Activated T-cell treated with anti-CD3 and anti-CD28 coated beads, Interleukin-2, amount 50 U/mL, for 4 hours (primary cell): ENCODE measurements at places on chromosomes 5 and 9. TPM values are rescaled to one million over a fixed set of nuclear protein-coding genes. Genes with fewer than 3 reads are reported as not detected.

PAM gene
- 56.2 TPM for total RNA-seq

CCDC171 gene
- 0.73 TPM for total RNA-seq

DNA sequence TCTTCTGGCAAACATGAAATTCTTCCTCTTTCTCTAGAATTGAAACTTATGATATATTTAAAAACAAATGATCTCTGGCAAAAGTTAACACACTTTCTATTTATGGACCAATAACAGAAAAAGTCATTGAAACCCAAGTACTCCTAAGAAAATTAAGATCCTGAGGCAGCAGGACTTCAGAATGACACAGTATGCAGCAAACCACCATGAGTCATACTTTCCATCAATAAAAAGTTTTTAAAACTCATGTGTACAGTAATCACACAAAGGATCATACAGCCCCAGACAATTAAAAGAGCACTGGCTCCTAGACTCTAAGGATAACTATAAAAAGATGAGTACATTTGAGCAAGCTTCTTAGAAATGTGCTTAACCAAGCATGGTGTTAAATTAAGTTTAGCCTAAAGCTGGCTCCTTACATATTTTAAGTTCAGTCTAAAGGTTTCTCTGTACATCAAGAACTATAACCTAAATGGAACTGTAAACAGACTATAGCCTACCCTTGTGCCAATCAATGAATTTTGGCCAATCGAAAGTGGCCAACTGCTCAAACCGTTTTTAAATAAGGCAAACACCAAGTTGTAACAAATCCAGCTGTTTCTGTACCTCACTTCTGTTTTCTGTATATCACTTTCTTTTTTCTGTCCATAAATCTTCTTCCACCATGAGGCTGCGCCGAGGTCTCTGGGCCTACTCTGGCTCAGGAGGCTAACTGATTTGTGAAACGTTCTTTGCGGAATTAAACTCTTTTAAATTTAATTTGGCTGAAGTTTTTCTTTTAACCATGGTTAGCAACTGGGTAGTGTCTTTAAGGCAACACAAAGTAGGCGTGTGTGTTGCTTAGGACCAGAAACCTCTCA is 232.1 kb upstream of the PIK3R1 start:
- no peak for DNase-seq

DNA sequence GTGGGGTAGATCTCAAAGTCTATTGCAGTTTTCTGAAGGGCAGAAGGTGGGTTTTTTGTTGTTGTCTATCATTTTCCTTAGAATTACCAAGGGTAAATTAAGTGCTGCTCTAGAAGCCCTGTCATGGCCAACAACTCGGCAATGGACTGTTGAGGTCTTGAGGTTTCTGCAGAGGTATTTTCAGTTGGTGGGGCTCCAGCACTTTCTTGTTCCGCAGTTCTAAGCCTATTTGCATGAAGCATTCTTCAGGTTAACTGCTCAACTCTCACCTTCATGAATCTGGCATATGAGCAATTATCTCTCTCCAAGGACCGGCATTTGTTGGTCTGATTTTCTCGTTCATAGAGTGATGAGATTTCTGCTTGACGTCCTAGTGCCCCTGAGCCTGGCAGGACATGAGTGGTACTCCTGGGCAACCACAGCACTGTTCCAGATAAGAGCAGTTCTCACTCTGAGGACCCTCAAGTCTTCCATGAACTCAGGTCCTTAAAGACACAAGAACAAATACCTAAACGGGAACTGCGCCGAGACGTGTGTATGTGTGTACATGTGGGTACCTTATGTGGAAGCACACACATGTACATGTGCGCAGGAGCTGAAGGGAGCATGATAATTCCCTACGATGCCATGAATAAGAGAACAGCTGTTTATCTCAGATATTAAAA is 544.5 kb downstream of the CSNK1G3 start:
- no peak for DNase-seq

DNAH5 gene
- total RNA-seq: not detected

GRCh38 chr5:66239034-66239433 is 94.9 kb downstream of the SREK1 start:
- no peak for DNase-seq

TEX48 gene
- not detected for total RNA-seq

- no peak for DNase-seq
These were observed 14.0 kb downstream of the FBXW2 start for GRCh38 chr9:120779227-120779626.

PMPCA gene
- 94.7 TPM for total RNA-seq

LHX2 gene
- not detected for total RNA-seq

DNA sequence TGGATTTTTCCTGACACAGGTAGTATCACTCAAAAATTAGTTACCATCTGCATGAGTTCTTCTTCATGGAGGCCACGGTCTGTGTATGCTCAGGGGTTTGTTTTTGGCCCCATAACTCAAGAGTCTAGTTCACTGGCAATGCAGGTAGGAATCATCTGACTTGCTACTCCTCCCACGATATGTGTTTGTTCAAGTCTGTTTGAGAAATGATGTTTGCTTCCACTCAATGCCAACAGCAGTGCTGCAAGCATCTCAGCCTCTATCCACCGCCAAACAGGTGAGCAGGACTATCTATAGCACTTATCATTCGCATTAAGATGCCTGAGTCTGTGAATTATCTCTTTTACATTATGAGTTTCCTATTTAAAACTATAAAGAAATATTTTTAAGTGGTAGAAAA is 264.8 kb upstream of the PTGER4 start:
- DNase-seq: no peak

DNA sequence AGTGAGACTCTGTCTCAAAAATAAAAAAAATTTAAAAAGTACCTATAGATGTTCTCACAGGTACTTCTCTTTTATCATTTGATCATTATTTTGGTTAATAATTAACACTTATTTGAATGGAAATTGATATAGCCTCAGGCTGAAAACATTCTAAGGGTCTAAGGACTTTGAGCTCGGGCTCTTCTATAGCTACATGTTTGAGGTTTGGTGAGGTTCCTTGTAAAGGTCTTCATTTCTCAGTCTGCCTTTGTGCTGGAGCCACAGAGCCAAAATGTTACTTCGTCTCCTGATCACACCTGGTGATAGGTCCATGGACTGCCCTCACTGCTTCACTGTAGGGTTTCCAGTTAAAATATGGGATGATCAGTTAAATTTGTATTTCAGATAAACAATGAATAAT is 22.6 kb downstream of the ARHGEF37 start:
- DNase-seq: no peak

DNA sequence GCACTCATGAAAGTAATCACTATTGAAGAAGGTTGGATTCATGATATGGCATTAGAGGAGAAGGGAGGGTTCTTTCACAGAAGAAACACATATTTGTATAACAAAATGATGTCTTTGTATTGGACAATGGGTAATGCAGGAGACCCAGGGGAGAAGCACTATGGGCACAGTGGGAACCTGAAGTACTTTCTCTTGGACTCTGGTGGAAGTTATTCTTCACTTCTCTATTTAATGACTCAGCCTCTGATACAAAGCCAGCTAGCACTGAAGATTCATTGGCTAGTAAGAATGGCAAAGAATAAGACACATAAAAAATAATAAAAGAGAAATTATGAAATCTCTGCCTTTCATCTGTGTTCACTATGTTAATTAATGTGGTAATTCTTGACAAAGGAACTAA is 149.9 kb upstream of the PRR16 start:
- no peak for DNase-seq

DNA sequence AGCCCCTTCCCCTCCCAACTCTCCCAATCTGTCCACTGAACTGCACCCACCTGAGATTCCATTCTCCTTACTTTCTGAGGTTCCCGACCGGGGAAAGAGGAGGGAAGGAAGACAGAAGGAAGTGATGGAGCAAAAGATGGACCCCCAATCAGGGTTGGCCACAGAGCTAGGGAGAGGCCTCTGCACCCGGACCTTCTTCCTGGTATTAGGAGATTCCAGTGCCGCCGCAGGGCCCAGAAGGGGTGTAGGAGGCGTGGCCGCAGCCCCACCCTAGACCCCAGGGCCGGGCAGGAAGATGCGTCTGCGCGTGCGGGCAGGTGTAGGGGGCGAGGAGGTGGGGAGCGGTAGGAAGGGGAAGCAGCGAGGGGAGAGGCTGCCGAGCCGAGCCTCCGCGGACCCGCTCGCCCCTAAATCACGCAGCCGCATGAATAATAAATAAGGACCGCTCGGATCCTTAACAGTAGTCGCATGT is 104.2 kb upstream of the MVB12B start:
- no peak for DNase-seq

- DNase-seq: no peak
These were observed 166.5 kb downstream of the RMI1 start for GRCh38 chr9:84146893-84147710.

DNA sequence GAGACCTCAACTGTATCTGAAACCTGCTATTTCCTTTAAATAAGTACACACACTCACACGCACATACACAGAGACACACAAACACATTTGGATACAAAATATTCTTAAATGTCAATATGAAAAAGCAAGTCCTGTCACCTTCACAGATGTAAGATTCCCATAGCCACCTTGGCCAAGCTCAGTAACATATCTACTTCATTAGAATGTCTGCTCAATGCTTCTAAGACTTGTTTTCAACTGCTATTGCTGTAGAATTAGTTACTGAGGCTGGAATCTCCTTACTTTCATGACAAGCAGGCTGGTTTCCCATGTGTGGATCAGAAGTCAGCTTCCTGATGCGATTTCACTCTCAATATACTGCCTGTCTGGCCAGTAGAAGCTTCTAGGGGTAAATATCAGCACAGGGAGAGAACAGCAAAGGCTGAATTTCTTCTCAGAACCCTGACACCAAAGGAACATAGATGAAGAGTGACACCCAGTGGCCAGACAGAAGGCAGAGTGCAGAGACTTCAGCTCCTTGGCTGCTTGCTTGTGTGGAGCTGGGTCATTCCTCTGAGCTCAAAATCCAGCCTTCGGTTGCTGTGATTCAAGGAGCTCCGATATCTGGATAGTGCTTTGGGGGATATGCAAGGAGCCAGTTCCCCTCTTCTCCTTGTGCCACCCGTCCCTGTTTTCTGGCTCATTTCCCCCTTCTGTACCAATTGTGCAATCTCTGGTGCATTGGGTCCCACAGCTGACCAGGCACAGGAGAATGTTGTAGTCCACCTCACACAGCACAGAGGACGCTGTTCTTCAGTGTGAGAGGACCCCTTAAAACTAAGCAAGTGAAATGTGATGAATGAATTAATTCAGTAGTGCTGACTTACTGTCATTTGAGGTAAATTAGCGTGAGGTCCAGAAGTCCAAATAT is 26.6 kb upstream of the ABLIM3 start:
- DNase-seq: peak; percentile 9

DNA sequence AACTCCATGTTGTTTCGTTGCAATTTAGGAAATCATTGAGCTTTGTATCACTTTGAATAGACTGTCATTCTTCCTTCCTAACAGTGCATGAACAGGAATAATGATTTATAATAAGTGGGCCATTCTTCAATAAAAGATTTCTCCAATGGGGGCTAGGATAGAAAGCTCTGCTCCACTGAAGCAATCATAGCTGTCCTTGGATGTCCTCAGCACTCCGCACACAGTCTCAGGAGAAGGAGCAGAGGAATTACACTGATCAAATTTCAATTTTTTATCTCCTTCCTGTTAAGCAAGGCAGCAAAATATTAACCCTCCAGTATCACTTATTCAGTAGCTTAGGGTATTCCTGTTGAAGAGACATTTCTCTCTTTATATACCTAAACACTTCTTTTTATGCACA is 532.7 kb upstream of the ST8SIA4 start:
- DNase-seq: no peak

GRCh38 chr5:40046792-40047191 is 622.0 kb upstream of the DAB2 start:
- DNase-seq: no peak

DNA sequence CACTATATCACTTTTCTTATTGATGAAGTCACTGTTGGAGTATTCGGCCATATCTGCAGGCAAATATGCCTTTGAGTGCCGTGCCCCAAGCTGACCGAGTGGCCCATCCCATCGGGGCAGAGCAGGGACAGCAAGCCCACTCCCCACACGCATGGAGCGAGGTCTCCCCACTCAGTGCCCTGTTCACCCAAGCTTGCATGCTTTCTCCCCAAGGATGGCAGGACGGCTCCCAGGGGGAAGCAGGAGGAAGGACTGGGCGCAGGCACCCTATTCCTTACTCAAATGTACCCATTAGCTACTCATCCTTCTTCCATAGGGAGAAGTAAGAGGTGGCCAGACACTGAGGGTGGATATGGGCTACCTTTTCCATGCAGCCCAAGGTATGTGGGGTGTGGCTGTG is 309.0 kb downstream of the IRX1 start:
- no peak for DNase-seq

DNA sequence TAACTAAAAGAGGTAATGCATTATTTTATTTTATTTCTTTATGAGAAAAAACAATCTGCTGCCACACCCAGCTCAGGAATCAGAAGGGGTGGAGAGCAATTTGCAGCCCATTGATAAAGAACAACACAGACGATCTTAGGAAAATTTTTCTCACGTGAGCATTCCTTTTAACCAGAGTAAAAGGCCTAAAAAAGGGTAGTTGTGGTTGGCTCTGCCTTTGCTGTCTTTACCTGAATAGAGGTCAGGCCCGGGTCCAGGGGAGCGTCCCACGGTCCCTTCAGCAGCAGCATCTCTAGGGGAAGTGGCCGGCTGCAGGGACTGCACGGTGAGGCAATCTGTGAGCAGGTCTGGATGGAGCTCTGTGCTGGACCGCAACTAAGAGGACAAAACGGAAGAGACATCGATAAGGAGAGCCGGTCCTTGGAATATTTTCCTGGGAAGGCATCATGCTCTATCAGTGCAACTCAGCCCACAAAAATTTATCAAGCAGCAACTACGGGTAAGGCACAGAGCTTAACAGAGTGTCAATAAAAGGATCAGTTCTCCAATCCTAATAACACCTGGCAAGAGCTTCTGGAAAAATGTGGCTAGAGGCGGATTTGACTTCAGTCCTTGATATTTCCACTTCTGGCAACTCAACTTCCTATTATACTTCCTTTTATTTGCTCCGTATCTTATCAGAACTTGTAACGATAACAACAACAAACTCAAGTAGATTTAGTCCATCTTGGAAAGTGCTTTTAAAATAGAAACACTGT is 372.8 kb upstream of the RFX3 start:
- DNase-seq: no peak

LEAP2 gene
- 1.9 TPM for total RNA-seq

CDH18 gene
- total RNA-seq: not detected

DNA sequence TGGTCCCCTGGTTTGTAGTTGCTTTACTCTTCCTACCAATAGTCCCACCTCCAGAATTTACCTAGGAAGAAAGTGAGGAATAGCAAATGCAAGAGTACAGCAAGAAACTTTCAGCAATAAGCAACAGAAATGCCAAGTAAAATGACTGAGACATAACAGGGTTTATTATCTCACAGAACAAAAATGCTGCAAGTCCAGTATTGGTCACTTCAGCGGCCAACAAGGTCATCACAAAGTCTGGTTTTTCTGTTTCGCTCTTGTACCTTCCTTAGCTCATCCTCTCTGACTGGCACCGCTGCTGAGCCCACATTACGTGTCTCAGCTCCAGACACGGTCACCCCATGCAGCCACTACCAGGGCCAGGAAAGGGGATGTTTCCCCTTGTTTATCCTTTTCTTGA is 82.7 kb downstream of the RFK start:
- no peak for DNase-seq

- no peak for DNase-seq
These were observed 3.3 kb upstream of the RNF44 start for GRCh38 chr5:176540476-176540899.

GRCh38 chr5:114101153-114101552 is 260.7 kb upstream of the KCNN2 start:
- no peak for DNase-seq
